ENCODE measurements at places on chromosomes 5 and 9.

- no peak for DNase-seq
Measured at GRCh38 chr5:125823572-125823971, 599.6 kb upstream of the GRAMD2B start.

DNA sequence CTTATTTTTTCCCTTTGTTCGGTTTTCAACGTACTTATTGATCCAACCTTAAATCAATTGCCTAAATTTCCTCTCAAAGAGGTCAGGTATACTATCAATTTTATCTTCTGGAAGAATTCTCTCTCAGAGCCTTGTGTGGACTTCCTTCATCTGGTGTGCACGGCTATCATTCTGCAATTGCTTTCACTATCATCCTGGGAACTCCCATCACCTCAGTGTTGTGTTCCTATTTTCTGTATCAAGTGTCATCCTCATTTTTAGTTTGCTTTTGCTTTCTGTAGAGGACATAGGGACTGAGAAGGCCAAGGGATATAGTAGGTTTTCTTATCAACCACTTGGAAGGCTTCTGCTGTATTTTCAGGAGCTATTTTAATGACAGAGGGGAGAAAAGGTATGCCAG is 11.3 kb downstream of the STOM start:
- no peak for DNase-seq

GRCh38 chr5:146872188-146872587 is 6.4 kb downstream of the PPP2R2B start:
- DNase-seq = no peak

DNA sequence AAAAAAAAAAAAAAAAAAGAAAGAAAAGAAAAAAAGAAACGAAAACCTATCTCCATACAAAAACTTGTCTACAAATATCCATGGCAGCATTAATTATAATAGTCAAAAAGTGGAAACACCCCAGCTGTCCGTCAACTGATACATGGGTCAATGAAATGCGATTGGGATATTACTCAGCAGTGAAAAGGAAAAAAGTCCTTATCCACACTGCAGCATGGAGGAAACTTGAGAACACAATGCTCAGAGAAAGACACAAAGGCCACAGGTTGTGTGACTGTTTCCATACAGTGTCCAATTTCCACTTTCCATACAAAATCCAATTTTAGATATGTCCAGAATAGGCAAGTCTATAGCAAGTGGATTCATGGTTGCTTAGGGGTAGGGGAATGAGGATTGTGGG is 24.3 kb upstream of the NCS1 start:
- no peak for DNase-seq

- no peak for DNase-seq
Measured at GRCh38 chr5:143592648-143593047, 189.2 kb upstream of the NR3C1 start.

- DNase-seq = no peak
Measured at GRCh38 chr5:113235884-113236283, 198.9 kb downstream of the TSSK1B start.

DNA sequence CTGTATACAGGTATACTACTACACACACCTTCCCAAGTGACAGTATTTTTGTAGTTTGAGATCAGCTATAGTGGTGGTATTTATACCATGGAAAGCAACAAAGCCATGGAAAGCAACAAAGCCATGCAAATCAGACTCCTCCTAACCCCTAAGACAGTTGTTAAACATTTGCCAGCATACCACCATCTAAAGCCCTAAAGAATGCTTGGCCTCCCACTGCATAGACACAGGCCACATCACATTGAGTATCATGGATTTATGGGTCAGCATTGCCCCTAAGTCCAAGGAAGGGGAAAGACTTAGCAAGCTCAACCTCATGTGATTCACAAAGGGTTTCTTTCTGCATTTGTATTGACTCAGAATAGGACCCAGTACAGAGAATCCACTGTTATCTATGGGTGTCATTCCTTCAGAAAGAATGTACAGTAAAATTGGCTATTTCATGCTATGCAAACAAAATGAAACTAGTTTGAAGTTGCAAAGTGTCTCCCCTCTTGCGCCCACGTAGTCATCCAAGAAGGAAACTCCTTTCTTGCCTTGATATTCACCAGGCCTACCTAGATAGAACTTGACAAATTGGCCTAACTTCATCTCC is 70.4 kb upstream of the IQGAP2 start:
- no peak for DNase-seq

GRCh38 chr5:150750469-150750868 is 8.3 kb downstream of the DCTN4 start:
- no peak for DNase-seq

DNA sequence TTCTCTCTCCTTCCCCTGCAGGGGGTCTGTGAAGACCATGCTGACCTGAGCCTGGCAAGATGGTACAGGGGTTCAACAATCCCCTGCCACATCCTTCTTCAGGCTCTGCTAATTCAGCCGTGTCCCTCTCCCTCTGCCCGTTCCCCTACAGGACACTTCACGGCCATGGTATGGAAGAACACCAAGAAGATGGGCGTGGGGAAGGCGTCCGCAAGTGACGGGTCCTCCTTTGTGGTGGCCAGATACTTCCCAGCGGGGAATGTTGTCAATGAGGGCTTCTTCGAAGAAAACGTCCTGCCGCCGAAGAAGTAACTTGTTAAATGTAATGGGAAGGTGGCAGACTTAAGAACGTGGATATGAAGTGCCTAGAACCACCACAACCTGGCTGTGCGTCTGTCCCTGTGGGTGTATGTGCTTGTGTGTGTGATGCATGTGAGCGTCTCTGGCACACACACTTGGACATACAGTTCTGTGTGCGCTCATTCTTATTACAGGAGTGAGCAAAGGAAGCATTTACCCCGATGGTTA is 6.9 kb upstream of the CCIN start:
- no peak for DNase-seq

DNA sequence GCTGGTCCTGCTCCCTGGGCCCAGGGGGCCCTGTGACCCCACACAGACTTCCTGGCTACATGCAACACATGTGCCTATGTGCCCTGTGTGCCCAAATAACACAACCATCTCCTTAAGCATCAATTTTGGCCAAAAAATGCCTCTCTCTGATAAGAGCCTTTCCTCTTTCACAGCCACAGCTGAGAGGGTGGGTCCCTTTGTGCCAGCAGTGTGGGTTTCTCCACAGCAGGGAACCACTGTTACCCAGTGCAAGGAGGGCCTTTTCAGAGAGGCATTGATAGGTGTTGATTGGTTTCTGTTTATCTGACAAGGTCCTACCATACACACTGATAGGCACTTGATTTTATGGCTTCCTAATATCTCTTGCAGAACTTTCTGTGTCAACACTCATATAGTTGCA is 42.7 kb downstream of the SYK start:
- no peak for DNase-seq

- no peak for DNase-seq
Measured at GRCh38 chr5:96999856-97000255, 64.0 kb downstream of the LNPEP start.

- DNase-seq = no peak
Measured at GRCh38 chr9:120917929-120918762, 8.4 kb downstream of the TRAF1 start.

DNA sequence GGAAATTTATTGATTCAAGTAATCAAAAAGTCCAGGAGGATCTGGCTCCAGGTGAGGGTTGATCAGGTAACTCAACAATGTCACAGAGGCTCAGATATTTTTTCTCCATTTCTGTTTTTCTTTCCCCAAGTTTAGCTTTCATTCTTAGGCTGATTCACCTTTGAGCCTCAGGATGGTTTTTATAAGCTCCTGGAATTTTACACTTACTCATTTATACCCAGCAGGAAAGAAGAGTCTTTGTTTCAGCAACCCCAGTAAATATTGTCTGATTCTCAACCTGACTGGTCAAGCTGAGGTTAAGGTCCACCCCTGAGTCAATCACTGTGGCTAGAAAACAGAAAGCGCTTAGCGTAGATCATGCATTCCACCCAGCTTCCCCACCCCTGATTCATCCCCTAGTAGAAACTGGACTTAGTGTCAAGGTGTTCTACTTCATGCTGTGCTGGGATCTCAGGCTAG is 500.6 kb downstream of the KIF4B start:
- DNase-seq = no peak

- no peak for DNase-seq
Measured at GRCh38 chr5:140110646-140110957, 3.3 kb upstream of the PURA start.

DNA sequence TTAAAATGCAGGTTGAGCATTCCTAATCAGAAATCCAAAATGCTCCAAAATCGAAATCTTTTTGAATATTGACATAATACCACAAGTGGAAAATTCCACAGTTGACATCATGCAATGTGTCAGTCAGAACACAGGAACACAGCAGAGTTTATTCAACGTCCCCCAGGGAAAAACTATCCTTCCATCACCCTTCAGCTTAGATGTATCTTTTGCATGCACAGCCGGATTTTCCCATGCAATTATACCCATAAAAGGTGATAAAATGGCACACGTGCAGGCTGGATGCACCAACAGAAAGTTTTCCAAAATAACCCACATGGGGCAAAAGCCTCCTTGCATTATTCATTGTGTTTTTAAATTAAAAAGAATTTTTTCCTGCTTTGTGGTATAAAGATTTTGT is 71.2 kb downstream of the RAB24 start:
- no peak for DNase-seq

DNA sequence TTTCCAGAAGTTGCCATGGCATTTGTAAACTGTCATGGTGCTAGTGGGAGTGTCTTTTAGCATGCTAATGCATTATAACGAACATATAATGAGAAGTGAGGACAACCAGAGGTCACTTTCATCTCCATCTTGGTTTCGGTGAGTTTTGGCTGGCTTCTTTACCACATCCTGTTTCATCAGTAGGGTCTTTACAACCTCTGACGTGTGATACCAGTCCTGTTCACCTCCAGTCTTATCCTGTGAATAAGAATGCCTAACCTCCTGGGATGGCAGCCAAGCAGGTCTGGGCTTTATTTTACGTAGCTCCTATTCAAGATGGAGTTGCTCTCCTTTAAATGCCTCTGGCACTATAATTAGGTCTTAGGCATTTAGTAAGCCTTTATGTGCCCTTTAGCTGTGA is 20.4 kb upstream of the RFK start:
- DNase-seq = no peak

- no peak for DNase-seq
Measured at GRCh38 chr5:109688630-109688969, 1.1 kb upstream of the MAN2A1 start.

GRCh38 chr5:21834863-21835262 is 1018.3 kb downstream of the CDH12 start:
- no peak for DNase-seq

DNA sequence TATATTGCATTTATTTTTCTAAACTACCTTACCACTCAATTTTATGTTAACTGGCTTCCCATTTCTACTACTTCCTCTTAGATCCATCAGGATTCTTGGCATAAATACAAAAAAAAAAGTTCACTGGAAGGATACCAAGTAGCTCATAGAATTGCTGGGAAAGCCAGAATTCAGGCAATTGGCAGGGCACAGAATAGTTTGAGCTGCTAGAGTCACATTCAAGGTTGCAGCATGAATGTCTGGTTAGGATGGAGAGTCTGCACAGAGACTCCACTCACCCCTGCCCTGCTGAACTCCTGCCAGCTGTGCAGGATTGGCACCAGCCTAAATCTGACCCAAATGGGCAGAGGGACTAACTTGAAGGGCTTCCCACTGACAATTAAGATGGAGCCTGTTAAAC is 4.9 kb upstream of the AMACR start:
- no peak for DNase-seq

- DNase-seq = peak; percentile 22
Measured at GRCh38 chr5:58794875-58795274, 212.0 kb downstream of the RAB3C start.

DNA sequence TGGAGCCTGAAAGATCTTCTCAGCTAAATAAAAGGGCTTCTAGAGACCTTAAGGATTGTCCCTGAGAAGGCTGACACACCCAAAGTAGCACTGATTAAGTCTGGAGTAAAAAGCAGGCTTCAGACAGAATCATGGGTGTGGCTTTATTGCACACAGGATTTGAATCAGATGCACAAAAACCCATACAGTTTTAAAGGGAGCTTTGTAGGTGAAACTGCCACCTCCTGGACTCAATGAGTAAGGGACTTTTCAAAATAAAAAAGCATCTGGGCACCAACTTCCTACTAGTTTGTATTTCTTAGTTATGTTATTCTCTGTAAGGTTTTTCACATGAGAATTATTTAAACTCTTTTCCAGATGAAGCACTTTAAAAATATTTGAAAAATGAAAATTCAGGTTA is 129.4 kb downstream of the EDIL3 start:
- no peak for DNase-seq

DNA sequence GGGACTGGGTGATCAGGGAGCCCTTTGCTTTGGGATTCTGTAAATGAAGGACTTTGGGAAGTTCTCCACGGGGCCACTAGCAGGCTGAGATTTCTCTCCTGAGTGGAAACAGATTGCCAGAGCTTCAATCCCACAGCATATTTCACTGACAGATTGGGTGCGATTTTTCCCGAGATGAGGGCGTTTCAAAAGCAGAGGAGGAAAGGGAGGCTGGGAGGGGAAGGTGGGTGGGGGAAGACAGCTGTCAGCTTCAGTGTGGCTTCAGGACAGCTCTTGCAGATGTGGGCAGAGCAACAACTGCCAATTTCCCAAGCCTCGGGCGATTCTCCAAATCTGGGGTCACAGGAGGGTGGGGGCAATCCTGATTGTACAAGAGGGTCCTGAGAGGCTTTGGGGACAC is 258.5 kb upstream of the ADRA1B start:
- no peak for DNase-seq

DNA sequence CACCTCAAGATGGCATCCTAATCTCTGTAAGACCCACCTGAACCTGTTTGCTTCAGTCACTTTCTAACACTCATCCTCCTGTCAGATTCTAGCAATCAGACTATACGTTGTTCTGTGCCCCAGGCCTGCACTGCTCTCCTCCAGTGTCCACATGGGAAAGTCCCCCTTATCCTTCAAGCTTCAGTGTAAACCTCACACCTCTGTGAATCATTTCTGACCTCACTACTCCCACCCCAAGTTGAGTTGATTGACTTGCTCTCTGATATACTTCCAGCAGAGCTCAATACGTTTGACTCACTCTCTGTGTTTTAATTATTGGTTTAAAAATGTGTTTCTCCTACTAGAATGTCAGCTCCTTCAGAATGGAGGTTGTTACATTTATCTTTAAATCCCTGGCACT is 240.2 kb downstream of the FBXL17 start:
- DNase-seq = no peak

DNA sequence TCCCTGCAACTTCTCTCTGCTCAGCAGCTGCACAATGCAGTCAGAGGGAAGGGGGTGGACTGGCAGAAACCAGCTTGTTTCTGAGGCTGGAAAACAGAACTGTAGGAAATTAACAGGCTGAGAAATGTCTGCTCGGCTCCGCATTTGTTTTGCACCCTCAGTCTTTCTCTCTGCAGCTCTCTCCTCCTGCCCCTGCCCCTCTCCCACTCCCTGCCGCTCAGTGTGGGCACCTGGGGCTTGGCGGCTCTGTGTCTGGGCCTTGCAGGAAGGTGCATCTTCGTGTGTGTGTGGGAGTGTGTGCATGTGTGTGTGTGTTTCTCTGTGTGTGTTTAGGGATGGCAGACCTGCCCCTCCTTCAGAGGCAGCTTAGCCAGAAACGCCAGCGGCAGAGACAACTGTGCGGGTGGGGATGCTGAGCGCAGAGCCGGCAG is 53.0 kb downstream of the PCDH1 start:
- DNase-seq = no peak

GRCh38 chr5:32360906-32361305 is 48.2 kb upstream of the MTMR12 start:
- DNase-seq = no peak
